GM19239 (cell line): ENCODE measurements at places on chromosomes 16 and 17.

DNA sequence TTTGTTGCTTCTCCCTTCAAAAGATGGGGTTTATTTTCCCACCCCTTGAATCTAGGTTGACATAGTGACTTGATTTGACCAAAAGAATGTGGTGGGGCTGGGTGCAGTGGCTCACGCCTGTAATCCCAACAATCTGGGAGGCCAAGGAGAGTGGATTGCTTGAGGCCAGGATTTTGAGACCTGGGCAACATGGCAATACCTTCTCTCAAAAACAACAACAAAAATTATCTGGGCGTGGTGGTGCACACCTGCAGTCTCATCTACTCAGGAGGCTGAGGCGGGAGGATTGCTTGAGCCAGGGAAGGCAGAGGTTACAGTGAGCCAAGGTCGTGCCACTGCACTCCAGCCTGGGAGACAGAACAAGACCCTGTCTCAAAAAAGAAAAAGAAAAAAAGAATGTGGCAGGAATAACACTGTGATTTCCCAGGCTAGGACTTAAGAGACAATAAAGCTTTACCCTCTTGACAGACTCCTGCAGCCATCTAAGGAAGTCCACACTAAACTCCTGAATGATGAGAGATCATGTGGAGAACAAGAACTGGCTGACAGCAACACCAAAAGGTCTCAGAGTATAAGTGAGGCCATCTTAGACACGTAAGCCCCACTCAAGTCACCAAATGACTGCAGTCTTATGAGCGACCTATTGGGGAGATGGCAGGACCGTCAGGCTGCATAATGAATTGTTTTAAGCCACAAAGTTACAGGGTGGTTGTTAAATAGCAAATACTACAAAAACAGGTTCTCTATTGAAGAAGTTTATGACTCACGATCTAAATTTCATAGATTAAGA is 37.0 kb downstream of the FBXL20 start:
- no peak for DNase-seq

DNA sequence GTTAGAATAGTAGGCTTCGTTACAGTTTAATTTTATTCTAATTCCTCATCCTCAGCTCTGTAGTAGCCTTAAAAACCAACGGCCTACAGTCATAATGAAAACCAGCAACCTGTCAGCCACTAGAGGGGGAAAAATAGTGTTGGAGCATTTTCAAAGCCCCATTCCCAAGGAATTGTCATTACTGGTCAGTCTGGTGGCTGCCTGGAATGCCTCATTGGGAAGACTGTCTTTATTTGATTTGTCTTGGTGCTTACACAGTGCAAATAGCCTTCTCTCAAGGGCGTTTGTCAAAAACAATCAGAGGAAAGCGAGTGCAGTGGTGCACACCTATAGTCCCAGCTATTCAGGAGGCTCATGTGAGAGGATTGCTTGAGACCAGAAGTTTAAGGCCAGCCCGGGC is 4.7 kb downstream of the LPCAT2 start:
- DNase-seq, result no peak

DNA sequence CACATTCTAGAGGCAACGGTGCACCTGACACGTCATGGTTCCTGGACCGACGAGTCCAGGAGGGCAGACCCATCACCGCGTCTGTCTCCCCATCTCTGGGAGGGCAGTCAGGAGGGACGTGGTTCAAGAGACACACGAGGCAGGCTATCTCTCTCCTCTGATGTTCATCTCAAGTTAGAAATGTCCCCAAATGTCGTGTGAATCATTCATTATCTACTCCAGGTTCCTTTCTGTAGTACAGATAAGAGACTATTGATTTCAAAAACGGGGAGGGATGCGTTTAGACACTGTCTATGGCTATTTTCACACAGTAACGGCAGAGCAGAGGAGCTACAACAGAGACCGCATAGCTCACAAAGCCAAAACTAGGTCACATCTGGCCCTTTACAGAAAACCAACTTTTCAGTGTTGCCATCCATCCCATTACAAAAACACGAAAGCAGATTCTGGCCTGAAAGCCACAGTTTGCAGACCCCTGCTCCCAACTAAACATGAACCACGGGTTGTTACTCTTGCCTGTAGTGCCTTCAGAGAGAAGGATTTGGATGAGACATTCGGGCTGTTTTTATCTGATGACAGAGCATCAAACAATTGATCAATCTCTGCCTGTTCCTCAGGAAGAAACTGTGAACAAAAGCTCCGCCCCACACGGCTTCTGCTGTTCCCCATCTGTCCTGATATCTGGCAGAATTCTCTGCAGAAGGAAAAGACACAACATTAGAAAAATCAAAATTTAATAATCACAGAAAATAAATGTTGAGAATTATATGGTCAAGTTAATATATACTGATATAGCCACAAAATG is 6.8 kb downstream of the MEAK7 start:
- DNase-seq, result no peak

DNA sequence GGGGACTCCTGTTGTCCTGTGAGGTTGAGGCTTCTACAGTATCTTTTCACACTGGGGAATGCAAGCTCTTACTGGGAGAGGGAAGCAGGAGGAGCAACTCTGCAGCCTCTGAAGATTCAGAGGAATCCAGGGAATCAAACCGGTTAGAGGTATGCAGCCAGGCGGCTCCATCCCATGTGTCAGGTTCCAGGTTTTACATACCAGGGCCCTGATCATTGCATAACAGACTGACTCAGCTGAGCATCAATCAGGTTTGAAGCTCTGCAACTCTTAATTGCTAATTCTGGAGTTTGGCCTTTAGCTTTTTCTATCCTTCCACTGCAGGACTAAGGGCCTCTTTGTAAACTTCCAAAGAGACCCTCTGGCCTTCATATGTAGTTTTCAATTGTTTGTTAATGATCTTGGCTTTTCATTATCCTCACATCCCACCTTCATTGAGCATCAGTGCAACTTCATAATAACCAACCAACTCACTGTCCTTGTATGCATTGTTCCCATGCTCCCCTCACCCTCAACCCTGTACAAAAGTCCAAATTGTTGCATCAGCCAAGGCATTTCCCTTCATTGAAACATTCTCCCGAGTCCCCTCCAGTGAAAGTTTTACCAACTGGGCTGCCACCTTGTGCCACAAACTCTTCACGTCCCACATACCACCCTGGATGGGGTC is 59.7 kb upstream of the DHX40 start:
- no peak for DNase-seq

DNA sequence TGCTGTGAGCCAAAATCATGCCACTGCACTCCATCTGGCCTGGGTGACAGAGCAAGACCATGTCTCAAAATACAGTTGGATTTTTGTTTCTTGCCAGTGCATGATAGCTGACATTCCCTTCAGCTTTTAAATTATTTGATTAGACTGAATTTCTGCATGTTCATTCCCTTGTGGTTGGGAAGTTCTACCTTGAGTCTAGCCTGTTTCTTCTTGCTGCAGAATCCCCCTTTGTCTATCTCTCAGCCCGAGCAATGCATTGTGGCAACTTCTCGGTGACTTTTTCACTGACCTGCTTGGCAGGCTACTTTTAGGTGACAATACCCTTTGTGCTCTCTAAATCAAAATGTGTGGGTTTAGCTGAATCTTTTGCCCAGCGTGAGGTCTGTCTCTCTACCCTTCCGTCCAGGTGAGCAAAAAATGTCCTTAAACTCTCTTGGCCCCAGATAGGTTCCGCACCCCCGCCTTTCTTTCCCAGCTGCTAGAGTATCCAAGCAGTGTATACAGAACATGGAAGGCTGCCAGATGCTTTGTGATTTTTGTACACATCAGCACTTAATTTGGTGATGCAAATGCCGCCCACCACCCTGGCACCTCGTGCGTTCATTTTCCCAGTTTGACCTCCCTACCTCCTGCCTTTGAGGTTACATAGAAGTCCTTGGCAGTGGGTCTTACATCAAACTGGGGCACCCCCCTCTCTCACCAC is 130.2 kb downstream of the ABCC6 start:
- no peak for DNase-seq

DNA sequence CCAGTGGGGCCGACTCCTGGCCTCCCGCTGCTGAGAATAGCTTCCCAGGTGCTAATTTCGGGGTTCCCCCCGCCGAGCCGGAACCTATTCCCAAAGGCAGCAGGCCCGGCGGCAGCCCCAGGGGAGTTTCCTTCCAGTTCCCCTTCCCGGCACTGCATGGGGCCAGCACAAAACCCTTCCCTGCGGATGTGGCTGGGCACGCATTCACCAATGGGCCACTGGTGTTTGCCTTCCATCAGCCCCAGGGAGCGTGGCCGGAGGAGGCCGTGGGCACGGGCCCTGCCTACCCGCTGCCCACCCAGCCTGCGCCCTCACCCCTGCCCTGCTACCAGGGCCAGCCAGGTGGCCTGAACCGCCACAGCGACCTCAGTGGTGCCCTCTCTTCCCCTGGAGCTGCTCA is 24.9 kb upstream of the ZFPM1 start:
- DNase-seq, result no peak

DNA sequence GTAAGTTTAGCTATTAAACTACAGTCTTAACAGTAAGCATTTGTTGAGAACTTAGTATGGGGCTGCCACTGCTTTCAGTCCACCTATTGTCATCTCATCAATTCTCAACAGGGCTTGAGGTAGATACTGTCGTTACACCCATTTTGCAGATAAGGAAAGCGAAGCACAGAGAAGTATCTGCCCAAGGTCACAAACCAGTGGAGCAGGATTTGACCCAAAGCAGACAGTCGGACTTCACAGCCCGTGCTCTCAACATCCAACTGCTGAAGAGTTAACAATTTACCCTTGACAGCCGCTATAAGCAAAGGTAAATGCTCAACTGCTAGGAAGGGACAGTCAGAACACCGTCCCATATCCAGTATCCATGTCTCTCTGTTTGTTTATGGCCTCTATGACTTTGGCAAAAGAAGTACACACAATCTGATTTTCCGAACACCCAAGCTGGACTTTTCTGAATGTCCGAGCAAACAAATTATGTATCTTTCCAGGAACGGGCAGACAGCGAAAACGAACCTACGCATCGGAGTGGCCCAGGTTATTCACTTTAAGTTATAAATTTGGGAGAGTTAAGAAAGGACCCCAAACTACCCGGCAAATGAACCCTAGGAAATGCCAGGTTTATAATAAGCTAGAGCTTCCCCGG is 1.2 kb downstream of the SIAH1 start:
- no peak for DNase-seq

GRCh38 chr17:33434841-33435240 is 141.7 kb upstream of the ASIC2 start:
- DNase-seq, result no peak

DNA sequence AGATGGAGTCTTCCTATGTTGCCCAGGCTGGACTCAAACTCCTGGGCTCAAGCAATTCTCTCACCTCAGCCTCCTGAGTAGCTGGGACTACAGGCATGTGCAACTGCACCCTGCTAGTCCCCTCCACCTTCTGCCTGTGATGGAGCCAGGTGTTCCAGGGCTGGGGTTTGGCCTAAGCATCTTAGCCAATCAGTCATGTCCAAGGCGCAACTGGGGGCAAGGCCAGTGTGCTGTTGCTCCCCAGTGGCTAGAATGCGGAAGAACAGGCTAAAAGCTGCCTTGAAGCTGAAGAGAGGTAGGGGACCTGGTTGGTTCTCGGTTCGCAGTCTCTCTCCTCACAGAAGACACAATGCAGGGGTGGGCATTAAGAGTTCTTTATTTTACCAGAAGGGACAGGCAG is 18.6 kb downstream of the FLOT2 start:
- no peak for DNase-seq

DNA sequence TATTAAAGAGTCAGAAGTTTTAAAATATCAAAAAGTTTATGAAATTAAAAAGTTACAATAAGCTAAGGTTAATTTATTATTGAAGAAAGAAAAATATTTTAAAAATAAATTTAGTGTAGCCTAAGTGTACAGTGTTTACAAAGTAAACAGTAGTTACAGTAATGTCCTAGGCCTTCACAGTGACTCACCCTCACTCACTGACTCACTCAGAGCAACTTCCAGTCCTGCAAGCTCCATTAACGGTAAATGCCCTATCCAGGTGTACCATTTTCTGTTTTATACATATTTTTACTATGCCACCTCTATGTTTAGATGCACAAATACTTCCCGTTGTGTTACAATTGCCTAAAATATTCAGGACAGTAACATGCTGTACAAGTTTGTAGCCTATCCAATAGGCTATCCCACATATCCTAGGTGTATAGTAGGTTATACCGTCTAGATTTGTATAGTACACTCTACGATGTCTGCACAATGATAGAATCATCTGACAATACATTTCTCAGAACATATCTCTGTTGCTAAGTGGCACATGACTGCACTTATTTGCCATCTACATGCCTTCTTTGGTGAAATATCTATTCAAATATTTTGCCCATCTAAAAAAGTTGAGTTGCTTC is 67.2 kb upstream of the WSB1 start:
- no peak for DNase-seq

DNA sequence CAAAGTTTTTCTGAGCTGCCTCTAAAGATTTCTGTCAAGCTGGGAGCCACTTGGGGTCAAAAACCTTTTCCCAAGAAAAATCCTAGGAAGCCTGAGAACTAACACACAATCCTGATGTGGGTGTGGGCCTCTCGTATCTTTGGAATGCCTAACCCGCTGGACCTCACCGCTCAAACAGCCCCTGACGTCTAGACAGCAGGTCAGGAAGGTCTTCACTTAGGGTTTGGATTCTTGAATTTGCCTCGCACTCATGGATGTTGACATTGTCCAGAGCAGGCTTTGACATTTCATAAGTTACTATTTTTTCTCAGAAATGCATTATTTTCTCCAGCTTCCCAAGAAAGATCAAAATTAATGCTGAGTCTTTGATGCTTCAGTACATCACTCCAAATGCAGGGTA is 18.9 kb downstream of the TEX2 start:
- no peak for DNase-seq

- no peak for DNase-seq
Measured at GRCh38 chr17:44362949-44363612, 572 bp downstream of the FAM171A2 start.

DNA sequence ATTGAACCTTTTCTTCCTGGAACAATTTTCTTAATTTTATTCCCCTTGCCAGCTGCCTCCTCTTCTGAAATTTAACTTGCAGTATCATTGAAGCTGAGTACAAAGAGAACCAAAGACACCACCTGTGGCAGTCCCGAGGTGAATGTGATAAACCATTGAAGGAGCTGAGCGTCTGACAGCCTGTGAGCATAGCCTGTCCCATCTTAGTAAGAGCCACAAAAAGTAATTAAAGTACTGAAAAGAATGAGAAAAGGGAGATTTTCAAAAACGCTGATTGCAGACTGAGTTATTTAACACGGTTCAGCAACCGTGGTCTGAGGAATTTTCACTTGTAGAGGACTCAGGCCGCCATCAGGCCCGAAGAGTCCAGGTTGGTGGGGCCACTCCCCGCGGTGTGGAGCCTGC is 27.2 kb upstream of the ST6GALNAC1 start:
- DNase-seq, result no peak

GRCh38 chr17:75877752-75878173 is 618 bp downstream of the TRIM47 start:
- peak; percentile 77 for DNase-seq

- DNase-seq, result no peak
Measured at GRCh38 chr16:30340621-30341020, 14.5 kb downstream of the CD2BP2 start.

DNA sequence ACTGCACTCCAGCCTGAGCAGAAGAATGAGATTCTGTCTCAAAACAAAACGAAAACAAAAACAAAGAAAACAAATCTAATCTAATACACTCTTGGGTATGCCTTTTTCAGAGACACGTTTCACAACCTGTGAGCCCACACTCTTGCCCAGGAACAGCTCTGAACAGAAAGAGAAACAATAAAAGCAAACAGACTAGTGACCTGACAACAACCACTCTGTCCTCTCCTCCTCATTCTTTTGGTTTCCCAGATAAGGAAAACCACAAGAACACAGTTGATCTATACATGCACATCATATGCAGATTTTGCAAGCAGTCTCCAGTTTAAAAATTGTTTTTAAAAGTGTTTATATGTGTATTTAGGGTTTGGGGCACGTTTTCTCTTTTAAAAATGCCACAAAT is 1.3 kb downstream of the MKS1 start:
- no peak for DNase-seq
